ENCODE measurements at places on chromosomes 2 and 18.
A peak's percentile ranks its signal among the peaks of the same experiment; 100 is the strongest.

GRCh38 chr2:208346756-208347155, 59.8 kb upstream of the PTH2R start:
- DNase-seq, result no peak

DNA sequence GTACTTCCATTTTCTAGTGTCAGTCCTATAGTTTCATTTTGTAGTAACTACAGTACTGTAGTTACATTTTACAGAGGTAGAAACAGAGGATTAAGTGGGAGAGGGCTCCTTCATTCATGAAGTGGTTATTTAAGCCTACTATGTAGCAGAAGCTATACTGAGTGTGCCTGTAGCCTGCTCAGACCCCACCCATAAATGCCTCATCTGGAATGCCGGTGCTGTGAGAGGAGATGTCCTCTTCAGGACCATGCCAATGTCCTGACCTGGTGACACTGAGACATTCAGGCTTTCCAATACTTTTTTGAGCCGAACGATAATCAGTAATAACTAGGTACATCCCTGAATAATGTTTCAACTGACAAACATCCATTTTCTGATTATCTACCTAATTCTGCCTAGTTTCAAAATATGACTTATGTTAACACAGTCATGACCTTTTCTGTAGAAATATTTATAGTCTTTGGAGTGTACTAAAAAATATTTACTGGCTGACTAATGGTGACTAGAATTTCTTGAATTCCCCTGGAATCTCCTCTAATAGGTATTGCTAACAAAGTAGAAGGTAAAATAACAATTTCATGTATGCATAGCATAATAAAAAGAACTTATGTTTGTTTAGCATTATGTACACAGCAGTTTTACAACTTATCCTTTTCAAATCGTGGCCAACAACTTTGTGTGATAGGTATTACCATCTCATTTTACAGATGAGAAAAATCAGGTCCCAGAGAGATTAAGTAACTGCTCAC, 10.2 kb upstream of the ARHGAP28 start:
- peak; percentile 24 for DNase-seq

GRCh38 chr18:78641689-78642231, 337.9 kb upstream of the SALL3 start:
- no peak for DNase-seq

GRCh38 chr2:127179766-127180165, 40.3 kb downstream of the CYP27C1 start:
- no peak for DNase-seq

- DNase-seq, result no peak
Observed at GRCh38 chr2:144300632-144301031, 219.3 kb downstream of the ZEB2 start.

DNA sequence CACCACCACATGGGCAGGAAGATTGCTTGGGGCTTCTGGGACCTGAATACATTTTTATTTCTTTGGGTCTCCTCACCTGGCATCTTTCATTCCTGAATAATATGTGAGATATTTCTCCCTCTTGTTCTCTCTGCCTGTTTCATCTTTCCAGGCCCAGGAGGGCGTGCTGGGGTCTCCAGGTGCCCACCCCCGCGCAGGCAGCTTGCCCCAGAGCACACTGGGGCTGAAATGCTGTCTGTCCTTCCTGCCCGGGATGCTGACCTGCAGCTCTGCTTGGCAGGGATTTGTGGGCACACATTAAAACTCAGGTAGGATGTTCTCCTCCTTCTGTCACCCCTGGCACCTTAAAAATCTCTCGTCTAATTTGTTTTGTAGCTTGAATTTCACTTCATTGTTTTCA, 39.7 kb upstream of the TEX51 start:
- no peak for DNase-seq

DNA sequence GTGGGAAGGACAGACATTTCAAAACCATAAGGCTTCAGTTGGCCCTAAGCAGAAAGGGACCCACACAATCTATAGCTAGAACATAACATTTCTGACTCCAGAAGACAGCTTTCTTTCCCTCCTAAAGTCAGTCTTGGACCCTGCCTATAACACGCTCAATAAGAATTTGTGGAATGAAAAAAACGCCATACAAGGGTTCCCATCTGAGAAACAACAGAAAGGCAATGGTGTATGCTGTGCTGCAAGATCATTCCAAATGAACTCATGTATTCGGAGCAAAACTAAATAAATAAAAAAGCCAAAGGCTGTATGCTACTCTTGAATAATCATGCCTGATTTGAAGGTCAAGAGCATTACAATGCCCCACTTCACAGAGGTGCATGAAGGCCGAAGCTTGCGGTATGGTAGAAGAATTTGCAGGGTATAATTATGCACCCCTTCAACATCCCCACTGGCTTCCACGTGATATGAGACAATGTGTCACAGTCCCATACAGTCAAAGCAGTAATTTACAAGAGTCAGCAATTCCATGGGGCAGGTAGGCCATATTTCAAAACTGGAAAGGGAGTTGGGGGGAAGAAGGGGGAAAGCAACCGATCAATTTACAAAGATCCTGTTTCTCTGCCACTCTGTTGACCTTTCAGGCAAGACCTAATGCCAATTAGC, 61.4 kb upstream of the SLC14A2 start:
- no peak for DNase-seq

DNA sequence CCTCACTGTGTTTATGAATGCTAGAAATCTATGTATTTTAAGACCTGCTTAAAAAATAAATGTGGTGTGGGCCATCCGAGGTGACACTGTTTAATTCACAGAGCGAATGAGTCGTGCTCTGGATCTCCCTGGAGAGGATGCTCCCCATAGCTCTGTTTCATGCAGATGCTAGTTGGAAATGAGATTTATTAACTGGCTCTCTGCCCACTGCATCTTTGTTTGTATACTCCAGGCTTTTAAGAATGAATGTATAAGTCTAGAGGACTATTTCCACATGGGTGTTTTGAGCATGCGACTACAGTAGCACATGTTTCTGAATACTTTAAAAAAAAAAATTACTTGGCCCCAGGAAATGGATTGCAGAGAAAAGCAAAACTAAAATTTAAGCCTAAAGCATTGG, 3.9 kb downstream of the MAPRE2 start:
- peak; percentile 59 for DNase-seq

DNA sequence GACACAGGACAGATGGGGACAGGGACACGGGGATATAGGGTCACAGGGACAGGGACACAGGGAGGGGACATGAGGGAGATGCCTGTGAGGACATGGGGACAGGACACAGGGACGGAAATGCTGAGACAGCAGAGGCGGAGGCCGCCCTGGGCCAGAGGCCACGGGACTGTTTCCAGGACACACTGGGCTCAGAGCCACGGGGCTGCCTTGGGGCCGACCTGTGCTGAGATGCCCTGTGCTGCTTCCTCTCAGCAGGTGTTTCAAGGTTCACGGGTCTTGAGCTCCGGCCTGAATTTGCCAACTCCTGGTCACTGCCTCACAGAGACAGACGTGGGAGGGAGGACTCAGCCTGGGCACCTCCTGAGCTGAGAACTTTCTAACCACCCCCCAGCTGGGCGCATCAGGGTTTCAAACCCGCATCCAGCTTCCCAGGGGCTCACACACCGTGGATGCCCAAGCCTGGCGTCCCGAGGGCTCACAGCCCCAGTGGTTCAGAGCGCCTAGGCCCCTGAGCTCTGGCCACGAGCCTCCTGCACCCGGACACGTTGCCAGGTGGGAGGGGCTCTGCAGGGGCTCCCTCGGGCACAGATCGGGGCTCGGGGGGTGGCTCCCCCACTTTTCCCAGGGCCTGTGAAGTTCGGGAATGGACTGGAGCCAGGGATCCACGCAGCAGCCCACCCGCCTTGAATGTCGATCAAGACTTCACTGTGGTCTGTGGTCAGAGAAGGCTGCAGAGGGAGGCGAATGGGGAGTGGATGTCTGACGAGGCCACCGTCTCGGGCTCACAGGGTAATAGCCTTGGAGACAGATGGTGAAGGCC, 64.1 kb downstream of the SLC66A2 start:
- no peak for DNase-seq

GRCh38 chr2:119259296-119259860, 35.7 kb downstream of the STEAP3 start:
- no peak for DNase-seq

GRCh38 chr18:32974421-32975162, 201.8 kb upstream of the KLHL14 start:
- no peak for DNase-seq

DNA sequence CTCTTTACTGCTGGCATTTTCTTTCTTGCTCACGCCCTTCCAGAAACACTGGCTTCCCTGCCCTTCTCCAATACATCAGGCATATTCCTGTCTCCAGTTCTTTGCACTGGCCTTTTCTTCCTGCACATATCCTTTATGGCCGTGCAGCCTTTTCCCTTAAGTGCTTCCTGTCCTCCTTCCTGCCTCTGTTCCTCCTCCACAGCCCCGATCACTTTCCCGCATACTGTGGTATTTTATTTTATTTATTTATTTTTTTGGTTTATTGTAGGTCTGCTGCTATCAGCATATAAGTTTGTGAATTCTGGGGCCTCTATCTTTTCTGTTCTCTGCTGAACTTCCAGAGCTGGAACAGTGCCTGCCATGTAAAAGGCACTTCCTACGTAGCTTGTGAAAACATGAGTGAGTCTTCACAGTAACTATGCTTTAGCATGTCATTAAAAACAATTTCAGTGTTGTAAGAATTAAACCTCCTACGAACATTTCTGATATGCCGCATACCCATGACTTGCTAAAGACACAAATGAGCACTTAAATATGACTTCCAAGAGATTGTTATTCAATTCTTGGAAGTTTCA, 289.1 kb downstream of the TRIB2 start:
- DNase-seq, result no peak

DNA sequence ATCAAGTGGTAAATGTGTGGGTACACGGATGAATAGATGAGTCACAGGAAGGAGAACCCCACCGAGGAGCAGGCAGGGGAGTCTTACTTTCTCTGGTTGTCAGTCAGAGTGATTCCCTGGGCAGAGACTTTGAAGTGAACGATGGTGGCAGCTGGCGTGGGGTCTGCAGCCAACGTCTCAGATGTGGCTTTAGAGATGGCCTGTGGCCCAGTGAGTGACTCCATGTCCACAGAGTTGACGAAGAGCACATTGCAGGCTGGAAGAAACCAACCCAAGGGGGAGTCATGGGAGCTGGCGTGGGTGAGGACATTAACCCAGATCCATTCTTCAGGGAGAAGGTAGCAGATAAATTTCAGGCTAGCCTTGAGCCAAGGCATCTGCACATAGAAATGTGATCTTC, 193.1 kb downstream of the TNS1 start:
- DNase-seq, result no peak

DNA sequence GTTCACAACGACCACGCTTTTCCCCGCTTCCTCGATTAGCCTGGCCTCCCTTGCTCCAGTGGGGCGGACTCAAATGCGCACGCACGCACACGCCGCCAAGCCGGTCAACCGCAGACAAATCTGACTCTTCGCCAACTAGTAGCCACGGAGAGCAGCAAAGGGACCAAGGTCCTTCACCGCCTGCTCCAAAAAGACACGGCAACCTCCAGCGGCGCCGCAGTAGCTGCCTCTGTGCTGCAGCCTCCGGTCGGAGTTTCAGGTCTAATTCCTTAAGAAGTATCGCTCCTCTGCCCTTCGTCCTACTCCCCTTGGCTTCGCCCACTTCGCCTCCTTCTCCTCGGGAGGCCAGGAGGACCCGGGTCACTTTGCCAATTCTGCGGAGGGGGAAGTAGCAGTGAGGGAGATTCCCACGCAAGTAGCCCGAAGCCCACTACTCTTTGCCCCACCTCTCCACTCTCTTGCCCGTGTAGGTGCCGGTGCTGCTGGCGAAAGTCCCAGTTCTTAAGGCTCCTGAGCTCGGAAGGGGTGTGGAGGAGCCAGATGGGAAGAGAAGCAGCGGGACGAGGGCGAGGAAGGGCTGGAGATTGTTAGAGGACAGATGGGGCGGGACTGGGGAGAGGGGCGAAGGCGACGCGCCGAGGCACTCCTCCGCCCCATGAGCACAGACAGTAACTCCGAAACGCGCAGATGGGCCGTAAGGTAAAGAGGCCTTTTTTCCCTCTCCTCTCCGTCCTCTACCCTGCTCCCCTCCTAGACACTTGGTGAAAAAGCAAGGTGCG, 615 bp downstream of the AKAIN1 start:
- DNase-seq, result no peak

- DNase-seq, result no peak
Observed at GRCh38 chr2:3503046-3503445, 16.3 kb downstream of the ADI1 start.

- DNase-seq, result no peak
Observed at GRCh38 chr2:9657083-9657482, 26.3 kb upstream of the YWHAQ start.

- no peak for DNase-seq
Observed at GRCh38 chr2:159101755-159102489, 133.5 kb downstream of the TANC1 start.

DNA sequence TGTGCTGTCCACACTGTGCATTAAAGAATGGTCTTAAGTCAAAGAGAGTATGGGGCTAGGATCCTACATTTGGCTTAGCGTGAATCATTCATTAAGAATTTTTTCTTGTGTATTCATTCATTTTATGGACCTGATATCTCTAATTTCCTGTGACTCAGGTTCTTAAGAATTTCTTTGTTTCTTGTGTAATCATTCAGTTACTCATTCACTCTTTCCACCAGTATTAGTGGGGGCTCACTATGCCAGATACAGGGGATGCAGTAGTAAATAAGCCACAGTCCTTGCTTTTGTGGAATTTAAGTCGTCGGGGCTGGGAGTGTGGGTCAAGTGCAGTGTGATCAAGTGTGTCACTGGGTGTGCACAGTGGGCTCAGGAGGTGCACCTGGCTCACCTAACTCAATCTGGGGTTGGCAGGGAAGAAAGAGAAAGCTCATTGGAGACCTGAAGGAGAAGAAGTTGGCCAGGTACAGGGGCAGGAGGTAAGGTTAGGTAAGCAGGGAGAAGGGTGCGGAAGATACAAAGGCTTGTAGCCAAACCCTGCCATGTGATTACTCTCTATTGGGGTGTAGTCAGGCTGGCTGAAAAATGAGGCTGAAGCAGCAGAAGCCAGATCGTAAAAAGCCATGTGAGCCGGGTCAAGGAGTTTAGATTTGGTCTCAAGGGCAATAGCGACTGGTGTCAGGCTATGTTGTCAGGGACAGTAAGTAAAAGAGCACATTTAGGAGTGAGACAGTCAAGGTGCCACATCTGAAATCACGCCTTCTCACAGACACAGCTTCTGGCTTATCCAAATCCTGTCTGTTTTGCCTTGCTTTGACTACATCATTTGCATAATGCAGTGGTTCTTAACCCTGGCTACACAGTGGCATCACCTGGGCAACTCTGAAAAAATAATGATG, 67.2 kb downstream of the KCTD1 start:
- DNase-seq, result peak; percentile 96

GRCh38 chr18:67483237-67483636, 33.3 kb downstream of the DSEL start:
- DNase-seq, result no peak

- no peak for DNase-seq
Observed at GRCh38 chr2:67888351-67889005, 174.3 kb downstream of the C1D start.

All from HCEC 1CT (cell line).